ENCODE measurements at places on chromosomes 2 and 18.

GRCh38 chr2:43391878-43392215, 165.4 kb upstream of the ZFP36L2 start:
- no peak for DNase-seq

GRCh38 chr2:188726626-188727247, 247.4 kb upstream of the COL3A1 start:
- DNase-seq: no peak

GRCh38 chr2:240245706-240246105, 105.2 kb upstream of the OTOS start:
- DNase-seq: no peak

DNA sequence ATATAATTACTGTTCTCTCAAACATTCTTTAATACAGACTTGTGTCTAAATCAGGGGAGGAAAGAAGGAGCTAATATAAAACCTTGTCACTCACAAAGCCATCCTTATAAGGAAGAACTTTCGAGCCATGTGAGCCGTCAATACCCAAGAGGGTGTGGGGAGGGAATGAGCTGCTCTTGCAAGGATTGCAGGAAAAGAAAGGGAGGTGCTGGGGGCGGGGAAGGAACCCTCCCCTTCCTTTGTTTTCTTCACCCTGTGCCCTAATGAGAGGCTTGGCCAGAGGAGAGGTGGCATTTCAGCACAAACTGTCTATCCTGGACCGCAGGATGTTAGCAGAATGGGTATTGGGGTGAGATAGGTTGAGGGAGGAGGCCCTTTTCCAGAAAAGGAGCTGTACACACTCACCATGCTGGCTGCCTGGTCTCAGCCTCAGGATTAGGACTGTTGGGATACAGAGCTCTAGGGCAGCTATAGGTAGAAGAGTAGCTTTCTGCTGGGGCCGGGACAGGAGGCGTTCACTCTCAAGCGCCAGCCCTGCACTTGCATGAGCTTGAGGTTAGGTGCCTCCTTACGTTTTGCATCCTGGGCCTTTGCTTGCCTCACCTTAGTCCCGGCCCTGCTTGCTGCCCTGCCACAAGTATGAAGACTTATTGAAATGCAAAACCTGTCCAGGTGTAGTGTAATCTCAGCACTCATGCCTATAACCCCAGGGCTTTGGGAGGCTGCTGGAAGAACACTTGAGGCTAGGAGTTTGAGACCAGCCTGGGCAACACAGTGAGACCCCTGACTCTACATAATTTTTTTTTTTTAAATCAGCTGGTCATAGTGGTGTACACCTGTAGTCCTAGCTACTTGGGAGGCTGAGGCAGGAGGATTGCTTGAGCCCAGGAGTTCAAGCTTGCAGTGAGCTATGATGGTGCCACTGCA, 190.5 kb downstream of the LOXHD1 start:
- no peak for DNase-seq

DNA sequence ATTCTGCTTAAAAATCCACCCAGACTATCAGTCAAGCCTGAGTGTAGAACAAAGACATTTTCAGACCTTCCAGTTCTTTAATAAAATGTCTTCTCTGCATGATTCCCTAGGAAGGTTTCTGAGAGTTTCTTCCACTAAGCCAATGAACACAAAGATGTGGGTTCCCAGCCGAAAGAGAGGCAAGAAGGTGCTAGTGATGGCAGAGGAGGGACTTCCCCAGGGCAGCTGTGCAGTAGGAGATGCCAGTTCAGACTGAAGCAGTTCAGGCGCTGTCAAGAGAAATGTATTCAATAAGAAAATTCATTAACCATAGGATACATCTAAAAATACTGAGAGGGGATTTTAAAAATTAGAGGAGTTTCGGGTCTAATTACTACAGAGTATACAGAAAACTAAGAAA, 83.3 kb downstream of the RND3 start:
- no peak for DNase-seq

DNA sequence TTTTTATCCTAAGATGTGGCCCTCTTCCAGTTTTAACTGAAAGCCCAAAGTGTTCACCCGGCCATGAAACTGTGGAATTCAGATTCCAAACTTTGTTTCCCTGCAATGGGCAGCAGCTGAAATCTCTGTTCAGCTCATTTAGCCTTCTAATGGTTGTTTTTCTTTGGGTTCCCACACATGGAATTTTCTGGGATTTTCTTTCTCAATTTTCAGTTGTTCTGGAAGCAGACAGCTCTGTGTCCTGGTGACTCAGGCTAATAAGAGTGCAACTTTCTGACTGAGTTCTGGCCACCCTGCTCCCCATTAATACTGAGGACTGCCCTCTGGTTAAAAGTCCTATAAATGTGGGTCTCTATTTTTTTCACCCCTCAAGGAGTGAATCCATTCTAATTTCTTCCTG, 78.5 kb downstream of the PMS1 start:
- no peak for DNase-seq

DNA sequence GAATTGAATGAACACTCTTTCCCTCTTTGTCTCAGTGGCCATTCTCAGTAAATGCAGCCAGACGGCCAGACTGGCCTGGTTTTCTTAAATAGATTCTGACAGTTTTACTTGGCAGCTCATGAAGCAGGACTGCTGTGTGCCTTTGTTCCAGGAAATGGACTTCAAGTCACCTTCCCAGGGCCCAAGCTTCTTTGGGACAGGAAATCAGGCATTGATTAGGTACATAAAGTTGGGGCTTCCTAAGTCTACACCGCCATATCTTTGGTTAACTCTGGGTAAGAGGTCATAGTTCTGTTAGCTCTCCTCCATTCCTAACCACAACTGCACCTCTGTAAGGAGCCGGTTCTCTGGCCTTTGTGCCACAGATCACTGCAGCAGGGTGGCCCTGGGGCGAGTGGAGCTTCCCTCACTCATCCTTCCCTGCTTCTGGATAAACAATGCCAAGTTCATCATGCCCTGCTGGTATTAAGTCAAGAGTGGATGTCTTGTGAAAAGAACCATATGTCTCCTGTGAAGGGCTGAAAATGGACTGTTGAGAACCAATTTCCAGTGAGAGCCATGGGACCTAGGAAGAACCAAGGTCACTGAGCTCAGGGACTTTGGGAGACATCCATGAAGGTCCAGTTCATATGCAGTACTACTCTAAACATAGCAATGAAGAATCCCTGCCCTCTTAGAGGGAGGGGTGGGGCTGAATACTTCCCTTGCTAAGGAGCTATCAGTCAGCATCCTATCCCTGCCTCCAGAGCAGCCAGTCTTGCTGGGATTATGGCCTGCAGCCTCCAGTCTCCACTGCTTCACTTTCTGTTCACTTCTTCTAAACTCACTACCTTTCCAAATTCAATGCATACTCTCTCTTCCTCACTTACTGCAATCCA, 122.6 kb upstream of the XPO1 start:
- no peak for DNase-seq

DNA sequence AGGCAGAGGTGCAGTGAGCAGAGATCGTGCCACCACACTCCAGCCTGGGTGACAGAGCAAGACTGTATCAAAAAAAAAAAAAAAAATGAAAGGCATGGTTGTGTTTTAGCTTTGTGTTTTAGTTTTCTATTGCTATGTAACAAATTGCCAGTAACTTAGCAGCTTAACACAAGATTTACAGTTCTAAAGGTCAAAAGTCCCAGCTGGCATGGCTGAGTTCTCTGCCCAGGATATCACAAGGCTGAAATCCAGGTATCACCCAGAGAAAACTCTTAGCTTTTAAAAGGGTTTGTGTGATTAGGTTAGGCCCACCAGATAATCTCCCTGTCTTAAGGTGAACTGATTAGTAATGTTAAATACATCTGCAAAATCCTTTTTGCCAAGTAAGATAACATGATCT, 107.7 kb upstream of the YPEL5 start:
- DNase-seq: no peak

DNA sequence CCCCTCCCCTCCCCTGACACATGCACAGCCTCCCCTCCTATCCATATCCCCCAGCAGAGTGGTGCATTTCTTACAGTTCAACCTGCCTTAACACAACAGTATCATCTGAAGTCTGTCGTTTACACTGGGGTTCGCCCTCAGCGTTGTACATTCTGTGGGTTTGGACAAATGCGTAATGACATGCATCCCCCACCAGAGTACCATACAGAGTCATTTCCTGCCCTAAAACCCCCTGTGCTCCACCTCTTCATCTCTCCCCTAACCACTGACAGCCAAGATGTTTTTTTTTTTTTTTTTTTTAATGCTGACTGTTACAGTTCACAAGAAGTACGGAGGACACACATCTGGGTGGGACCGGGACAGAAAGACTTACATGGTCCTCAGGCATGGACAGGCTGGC, 22.6 kb downstream of the POMC start:
- DNase-seq: no peak

DNA sequence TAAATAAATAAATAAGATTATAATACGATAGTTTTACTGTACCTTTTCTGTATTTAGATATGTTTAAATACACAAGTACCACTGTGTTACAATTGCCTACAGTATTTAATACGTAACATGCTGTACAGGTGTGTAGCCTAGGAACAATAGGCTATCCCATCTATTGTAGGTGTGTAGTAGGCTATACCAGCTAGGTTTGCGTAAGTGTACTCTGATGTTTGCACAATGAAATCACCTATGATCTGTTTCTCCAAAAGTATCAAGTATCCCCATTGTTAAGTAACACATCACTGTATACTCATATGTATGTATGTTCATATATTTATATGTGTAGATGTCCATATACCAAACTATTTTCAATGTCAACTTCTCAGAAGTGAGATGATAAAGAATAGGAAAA, 118.2 kb upstream of the RND3 start:
- DNase-seq: no peak

GRCh38 chr18:76980663-76981395, 151.8 kb downstream of the MBP start:
- no peak for DNase-seq

DNA sequence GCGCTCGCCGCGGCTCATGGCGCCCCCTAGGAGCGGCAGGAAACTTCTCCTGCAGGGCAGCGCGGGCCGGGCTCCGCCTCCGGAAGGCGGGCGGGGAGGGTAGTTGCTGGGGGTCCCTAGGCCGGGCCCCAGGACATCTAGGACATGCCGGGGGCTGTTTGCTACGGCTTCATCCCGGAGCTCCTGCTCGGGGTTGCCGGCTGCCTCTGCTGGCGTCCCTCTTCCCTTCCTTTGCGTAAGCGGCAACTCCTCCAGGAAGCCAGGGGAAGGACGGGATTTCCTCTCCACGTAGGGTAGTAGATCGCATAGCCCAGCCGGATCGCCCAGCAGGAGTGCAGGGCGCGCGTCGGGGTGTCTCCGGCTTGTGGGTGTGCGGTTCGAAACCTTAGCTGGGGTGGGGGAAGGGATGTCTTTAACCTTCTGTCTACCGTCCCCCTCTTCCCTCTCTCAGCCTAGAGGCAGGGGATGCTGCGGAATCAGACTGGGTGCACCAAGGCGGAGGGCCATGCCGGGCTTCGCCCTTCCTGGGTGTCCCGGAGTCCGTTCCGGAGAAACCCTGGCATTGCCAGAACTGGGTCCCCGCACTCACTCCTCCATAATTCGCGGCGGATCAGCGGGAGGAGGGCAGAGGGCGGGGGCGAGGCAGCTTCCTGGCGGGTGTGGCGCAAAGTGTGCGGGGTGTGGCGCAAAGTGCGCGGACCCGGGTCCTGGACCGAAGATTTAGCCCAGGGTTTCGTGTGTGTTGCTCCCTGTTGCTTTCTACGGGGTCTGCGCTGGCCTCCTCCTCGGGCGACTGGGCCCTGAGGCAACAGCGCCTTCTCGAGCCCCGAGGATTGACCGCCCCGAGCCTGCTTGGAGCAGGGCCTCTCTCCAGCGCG, 12.2 kb upstream of the SKOR2 start:
- no peak for DNase-seq

DNA sequence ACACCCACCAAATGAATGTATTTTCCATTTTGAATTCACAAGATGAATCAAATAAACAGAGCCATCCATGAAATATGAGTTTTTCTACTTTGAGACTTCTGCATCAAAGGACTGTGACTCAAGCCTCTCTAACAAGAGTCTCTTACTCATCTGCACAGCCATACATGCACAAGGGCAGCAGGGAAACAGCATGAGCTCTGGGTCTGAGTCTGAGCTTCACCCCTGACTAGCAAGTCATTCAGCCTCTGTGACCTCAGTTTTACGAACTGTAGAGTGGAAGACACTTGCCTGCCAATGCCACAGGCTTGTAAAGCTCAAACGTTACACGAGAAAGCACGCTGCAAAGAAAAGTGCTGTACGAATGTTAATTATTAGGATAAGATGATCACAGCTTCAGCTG, 42.9 kb downstream of the MREG start:
- DNase-seq: peak; percentile 37

DNA sequence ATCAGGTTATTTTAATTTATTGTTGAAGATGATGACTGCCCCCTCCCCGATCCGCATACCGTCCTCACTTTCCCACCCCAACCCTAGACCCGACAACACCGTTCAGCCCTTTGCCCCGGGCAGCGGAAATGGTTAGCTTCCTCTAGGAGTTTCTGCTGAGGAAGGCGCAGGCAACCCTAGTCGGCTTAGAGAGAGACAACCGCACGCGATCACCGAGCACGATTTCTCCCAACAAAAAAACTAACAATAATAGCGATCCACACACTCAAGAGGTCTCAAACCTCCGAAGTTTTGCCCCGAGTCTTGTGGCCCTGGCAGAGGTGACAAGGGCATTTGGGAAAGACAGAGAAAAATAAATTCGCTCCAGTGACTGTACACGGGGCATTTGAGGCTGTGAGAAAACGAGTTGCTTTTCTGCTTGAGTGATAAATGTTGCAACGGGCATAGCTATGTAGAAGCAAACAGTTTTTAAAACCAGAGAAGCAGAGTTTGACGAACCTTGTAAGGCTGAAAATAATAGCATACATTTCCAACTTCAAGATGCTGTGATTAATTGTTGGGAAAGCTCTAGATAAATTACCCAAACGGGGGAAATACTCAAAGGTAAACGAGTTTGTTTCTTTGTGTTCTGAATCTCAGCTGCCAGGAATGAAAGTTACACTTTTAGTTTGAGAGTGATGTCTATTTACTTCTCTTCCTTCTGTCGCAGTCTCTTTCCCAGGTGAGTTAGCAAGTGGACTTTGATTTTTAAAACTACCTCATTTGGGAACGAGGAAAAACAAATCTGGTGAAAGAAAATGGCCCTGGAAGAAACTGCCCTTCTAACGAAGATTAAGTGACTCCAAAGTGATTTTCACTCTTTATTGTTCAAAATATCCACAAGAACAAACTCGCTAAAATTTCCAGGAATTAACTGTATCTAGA, 11.0 kb upstream of the SIX3 start:
- no peak for DNase-seq

GRCh38 chr2:129779783-129780182, 199.7 kb upstream of the RAB6C start:
- DNase-seq: no peak

DNA sequence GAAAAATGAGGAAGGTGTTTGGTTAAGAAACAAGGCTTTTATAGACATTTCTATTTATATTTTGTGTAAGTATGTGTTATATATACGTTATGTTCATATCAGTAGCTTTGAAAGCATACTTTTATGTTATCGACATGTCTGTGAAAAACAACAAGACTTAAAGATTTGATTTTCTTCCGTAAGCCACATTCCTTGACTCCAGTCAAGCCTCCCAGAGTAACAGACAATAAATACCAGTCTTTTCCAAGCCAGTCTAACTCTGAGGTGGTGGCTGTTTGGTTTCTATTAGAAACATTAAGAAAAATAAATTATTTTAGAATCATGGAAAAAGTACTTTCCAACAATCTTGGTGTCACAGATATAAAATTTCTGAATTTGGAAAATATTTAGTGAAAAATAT, 16.3 kb upstream of the ITGAV start:
- no peak for DNase-seq
